ENCODE measurements at places on chromosomes 11 and 22.

DNA sequence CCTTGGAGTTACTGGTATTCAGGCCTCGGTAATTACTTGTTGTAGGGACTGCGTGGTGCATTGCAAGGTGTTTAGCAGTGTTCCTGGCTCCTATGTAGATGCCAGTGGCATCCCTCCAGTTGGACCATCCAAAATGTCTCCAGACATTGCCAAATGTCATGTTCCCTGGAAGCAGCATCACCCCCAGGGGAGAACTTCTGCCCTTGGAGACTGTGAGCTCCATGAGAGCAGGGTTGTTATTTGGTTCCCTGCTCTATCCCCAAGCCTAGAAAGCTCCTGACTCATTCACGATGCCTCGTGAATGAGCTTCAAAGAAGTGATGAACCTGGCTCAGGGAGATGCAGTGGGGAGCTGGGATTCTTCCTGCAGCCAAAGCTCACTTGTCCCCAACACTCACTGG is 4.8 kb upstream of the CD248 start:
- DNase-seq, result no peak

DNA sequence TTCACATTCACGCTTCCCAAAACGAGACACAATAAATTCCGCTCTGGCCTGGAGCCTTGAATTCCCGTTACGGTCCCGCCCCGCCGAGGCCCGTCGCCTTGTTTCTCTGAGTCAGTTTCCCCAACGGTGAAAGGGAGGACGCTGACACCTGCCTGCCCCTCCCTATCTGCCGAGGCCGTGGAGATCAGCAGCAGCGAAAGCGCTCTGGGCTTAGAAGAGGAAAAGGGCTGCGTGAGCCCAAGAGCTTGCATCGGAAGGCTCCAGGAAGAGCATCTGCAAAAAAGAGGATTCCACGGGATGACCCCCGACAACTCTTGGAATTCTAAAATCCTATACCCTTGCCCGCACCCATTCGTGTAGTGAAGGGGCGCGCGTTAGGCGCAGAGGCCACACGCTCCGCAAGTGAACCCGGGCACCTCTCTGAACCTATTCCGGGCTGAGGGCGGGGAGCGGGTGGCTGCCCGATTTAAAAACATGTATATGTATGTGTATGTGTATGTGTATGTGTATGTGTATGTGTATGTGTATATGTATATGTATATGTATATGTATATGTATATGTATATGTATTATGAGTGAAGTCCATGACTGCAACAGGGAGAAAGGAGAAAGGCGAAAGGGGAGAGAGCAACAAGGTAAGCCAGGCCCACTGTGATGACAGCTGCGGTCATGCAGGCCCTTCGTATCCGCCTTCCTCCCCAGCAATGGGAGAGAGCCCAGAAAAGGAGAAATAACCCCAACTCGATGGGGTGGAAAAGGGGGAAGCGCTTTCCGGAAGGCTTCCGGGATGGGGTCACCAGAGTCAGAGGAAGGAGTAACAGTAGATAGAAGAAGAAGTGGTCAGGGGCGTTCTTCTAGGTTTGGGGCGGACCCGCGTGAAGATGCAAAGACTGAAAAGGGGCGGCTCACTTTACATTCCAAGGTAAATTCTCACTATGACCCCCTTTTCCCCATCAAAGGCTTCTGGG is 948 bp upstream of the MRTFA start:
- no peak for DNase-seq

DNA sequence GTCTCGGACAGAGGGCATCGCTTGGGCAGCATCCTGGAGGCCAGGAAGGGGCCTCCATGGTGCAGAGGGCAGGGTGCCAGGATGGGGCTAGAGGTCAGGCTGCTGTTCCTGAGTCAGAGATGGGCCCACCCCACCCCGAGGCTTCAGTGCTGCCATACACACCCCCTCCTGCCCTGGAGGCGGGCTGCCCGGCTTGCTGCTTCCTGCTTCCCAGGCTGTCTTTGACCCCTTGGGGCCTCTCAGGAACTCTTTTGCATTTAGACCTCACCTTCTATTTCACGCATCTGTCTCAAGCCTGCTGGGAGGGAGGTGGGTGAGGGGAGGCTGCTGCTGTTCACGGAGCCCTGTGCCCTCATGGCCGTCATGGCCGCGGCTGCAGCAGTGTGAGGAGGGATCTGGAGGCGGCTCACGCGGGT is 6.6 kb upstream of the GRAMD4 start:
- DNase-seq, result no peak

GRCh38 chr11:43576803-43577521 is 103.6 kb upstream of the HSD17B12 start:
- DNase-seq, result no peak

GRCh38 chr11:59728154-59728553 is 14.5 kb upstream of the OR10V1 start:
- DNase-seq, result no peak

- no peak for DNase-seq
These were observed 56.5 kb upstream of the PPARA start for GRCh38 chr22:46093796-46094195.

DNA sequence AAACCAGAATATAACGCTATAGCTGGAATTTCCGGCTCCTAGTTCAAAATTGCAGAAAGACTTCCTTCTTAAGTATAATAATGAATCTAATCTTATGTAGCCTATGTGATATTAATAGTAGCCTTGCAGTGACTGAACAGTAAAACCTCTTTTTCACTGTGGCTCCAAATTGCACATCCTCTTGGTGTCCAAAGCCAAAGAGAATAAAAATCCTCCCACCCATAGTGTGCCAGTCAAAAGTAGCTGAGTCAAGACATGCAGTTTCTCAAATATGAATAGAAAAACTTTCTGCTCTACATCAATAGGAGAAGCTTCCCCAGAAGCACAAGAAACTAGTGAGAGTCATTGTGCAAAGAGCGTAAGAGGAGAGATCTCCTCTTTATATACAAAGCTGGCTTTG is 76.0 kb upstream of the PICALM start:
- no peak for DNase-seq

GRCh38 chr22:42134100-42135020 is 3.8 kb upstream of the CYP2D6 start:
- DNase-seq, result no peak

DNA sequence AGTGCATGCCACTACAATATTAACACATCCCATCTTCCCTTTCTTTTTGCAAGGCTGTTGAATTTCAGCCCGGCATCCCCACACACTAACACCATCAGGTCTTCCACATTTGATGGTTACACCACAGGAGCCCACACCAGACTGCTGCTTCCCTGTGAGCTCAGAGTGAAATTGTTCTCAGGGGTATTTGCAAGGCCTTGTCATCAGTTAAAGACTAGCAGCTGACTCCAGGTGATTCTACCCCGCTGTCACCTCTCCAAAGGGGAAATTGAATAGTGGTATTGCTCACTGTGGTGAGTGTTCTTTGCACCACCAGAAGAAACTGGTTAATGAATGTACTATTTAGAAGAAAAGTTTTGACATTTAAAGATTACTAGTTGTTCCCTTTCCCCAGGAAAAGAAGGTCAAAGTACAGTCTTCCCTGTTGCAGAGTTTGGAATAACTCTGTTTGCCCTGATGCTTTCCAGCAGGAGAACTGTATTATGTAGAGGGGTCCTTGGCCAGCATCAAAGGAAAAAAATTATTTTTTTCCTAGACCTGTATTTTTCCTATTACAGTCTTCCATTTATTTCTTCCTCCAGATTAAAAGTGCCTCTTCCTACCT is 41.9 kb downstream of the BID start:
- no peak for DNase-seq

- no peak for DNase-seq
These were observed 49.0 kb upstream of the CSNK2A3 start for GRCh38 chr11:11401960-11402535.

GRCh38 chr22:24601217-24602104 is 1.5 kb upstream of the GGT1 start:
- no peak for DNase-seq

DNA sequence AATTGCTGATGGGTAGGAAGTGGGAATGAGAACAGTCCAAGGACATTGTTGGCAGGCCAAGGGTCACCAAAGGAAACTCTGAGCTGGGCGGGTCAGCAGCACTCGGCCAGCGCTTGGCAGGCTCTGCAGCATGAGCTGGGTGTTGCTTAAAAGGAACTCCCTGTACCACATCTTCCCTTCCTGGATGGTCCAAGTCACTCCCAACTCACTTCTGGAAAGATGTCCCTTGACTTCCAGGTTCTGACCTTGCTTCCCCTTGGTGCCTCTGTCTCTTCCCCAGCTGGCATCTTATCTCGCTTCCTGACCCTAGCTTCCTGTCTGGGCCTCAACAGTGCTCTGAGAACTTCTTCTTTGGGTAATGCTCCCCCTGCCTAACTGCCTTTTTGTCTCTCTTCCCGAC is 24.8 kb upstream of the SWAP70 start:
- no peak for DNase-seq

DNA sequence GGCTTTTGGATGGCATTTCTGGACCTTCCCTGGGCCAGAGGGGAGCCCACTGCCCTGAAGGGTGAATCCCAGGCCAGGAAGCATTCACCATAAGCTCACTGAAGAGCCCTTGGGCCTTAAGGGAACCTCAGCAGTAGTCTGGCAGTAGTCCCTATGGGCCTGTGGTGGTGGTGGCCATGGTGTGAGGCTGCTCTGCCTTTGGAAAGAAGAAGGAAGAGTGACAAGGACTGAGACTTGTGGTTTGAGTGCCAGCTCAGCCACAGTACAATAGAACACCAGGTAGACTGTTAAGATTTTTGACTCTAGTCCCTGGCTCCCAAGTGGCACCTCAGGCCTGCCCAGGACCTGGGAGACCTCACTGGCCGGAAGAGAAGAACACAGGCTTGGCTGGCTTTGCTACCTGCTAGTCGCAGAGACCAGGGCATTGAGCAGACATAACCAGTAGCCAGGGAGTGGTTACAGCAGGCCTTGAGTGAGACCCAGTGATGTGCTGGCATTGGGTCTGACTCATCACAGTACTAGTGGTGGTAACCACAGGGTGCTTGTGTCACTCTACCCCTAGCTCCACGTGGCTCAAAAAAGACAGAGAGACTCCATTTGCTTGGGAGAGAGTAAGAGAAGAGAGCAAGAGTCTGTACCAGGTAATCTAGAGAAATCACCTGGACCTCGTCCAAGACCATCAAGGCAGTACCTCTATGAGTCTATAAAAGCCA is 259.8 kb upstream of the BLID start:
- DNase-seq, result no peak

- DNase-seq, result no peak
These were observed 9.7 kb downstream of the SPTBN2 start for GRCh38 chr11:66719111-66719872.

DNA sequence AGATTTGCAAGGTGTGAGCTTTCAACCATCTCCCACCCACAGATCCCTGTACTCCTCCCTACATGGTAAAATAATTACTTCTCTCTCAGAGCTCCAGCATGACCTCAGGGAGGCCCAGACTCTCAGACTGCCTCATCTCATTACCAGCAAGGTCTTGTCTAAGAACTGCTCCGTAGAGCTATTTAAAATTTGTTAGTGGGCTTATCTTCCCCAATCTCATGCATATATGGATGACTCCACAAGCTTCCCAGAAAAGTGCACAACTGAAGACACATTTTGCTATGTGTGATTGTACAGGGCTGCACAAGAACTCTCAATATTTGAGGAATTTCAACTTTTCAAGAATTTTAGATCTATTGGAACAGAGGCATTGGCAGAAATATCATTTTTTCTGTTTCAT is 230.3 kb downstream of the CSNK2A3 start:
- DNase-seq, result no peak

DNA sequence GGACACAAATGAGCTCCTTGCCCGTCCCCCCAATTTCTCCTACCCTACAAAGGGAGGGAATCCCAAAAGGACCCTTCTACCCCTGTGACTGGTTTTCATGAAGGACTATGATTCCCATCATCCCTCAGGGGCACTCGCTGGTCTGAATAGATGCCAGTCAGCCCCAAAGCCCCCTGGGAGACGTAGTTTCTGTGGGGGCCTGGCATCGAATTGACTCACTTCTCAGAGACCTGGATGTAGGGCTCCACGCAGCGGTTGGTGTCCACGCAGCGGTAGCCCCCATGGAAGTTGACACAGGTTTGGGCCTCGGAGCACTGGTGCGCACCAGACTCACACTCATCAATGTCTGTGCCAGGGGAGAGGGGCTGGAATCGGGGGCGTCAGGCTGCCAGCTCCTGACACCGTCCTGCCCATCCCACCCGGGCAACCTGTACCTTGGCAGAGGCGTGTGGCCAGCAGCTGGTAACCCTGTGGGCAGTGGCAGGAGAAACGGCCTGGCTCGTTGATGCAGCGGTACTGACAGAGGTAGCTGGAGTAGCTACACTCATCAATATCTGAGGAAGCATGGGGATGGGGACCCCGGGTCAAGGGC is 4.4 kb downstream of the EFEMP2 start:
- no peak for DNase-seq

DNA sequence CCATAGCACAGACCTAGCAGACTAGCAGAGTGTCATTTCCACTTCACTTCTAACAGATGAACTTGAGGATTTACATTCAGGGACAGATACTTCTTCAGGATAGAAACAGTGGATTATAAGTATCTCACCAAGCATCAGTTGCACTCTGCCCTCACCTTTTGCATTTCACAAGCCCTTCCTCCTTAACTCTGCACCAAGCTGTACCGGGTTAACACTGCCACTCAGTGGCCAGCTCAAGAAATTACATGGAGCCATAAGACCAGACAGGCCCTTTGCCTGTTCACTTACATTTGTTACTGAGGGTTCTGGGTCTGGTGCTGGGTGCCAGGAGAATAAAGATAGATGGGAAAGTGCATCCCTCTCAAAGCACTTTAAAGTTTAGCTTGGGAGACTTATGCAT is 309.8 kb downstream of the SHANK2 start:
- DNase-seq, result no peak

DNA sequence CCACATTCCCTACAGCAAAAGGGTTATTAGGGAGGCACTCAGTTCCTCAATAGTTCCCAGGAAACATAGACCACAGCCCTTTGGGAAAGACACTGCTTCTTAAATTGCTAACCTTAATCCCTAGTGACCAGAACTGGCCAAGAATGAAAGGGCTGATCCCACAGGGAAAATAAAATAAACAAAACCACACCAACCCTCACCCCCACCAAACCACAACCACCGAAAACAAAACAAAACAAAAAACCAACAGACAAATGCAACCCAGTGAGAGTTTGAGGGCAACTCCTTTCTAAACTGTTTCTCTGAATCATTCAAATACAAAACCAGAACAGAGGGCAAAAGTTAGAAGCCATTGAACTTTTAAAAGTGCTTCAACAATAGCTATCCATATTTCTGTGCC is 57.2 kb downstream of the NAV2 start:
- peak; percentile 15 for DNase-seq

DNA sequence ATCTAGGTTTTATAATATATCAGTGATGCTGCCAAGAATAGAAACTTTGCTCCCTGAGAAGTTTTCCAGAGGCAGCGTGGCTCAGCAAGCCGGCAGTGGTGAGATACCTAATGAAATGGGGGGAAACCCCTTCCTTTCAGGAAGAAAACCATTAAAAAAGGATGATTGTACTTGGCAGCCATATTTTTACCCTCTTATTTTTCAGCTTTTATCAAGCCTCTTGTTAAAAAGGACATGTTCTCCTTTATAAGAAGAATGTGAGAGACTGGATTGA is 9.0 kb upstream of the ME3 start:
- no peak for DNase-seq

GRCh38 chr11:23765682-23766252 is 731.1 kb upstream of the LUZP2 start:
- no peak for DNase-seq

Measured in AG04450 (cell line).